ENCODE measurements at places on chromosomes 7 and 10.

DNA sequence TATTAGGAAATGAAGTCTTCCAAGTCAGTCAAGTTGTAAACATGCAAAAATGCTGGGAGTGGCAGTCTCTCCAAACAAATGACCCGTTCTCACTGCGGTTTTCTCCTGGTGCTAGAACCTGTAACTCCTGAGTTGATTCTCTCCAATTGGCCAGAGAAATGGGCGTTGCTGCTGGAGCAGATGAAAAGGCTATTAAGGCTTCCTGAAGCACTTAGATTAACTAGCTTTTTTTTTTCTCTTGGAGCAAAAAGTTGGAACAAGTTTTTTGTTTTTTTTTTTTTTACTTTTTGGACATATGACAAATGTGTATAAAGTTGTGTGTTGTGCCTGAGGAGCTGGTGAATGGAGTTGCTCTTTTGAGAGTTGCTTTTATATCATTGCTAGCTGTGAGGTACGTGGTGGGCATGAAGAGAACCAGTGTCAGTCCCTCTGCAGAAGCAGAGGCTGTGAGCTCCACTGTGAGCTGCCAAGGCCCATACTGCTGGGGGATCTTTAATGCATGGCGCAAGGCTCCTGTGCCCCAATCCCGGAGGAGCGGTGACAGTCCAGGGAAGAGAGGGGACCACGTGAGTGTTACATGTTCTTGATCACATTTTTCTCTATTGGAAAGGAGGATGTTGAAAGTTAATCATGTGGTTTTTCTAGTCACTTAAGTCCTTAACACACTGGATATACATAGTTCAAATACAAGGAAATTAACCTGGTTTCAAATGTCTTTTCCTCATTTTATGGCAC, 393.6 kb upstream of the GALNT17 start:
- no peak for DNase-seq

- no peak for DNase-seq
Observed at GRCh38 chr10:49158404-49158803, 24.6 kb upstream of the FAM170B start.

DNA sequence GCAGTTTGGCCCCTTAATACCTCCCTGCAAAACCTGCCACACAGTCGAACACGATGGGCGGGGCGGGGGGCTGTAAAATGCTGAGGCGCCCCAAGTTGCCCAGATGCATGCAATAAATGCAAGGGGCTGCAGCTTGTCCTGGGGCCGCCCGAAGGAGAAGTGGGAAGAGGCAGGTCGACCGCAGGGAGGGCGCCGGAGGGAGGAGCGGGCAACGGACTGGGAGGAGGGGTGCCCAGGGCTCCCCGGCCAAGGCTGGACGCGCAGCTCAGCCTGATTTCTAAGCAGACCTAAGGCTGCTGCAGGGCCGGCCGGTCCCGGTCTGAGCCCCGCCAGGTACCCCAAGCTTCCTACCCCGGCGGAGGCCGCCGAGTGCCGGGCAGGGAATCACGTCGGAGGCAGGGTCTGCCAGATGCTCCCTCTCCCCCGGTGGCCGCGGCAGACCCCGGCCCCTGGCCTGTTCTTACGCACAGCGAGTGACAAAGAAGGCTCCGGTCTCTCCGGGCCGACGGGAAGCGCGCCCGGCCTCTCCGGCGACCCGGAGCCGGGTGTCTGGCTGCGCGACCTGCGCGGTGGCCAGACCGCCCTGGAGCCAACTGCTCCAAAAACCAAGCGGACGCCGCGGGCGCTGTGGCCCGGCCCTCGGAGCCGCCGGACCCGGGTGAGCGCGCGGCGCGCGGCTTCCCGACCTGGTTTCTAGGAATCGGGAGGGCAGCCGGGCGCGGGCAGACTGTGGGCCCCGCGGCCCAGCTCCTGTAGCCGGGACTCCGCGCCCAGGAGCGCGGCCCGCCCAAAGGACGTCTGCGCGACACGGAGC, 744 bp upstream of the EBF3 start:
- no peak for DNase-seq

- no peak for DNase-seq
Observed at GRCh38 chr7:36601601-36602000, 122.7 kb downstream of the AOAH start.

DNA sequence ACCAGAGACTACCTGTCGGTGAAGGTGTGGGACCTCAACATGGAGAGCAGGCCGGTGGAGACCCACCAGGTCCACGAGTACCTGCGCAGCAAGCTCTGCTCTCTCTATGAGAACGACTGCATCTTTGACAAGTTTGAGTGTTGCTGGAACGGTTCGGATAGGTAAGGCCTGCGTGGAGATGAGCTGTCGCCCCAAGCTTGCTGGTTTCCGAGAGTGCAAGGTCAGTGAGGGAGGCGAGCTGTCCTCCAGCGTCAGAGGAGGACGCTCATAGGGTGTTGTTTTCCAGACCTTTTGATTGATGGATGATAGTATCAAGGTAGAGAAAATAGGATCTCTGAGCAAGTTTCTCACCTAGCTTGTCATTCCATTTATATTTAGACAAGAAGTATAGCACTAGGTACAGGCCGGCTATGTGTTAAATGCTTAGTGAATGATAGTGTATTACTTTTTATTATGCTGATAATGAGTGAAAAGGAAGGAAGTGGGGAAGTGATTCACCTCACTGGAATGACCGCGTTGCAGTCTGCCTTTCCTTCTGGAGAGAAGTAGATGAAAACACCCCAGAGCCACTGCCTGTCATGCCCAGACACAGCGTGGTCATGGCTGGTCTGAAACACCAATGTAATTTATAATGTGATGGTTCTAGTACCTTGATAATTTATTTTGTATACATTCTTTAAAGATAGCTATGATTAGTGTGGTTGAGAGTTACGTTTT, 33.9 kb downstream of the BNIP3 start:
- no peak for DNase-seq

GRCh38 chr7:86653919-86654659, 10.4 kb downstream of the GRM3 start:
- DNase-seq: no peak

- no peak for DNase-seq
Observed at GRCh38 chr7:157703131-157703530, 366.3 kb downstream of the DNAJB6 start.

- no peak for DNase-seq
Observed at GRCh38 chr10:19817231-19817933, 1.1 kb downstream of the PLXDC2 start.

GRCh38 chr7:39417642-39418041, 148.6 kb upstream of the YAE1 start:
- no peak for DNase-seq

DNA sequence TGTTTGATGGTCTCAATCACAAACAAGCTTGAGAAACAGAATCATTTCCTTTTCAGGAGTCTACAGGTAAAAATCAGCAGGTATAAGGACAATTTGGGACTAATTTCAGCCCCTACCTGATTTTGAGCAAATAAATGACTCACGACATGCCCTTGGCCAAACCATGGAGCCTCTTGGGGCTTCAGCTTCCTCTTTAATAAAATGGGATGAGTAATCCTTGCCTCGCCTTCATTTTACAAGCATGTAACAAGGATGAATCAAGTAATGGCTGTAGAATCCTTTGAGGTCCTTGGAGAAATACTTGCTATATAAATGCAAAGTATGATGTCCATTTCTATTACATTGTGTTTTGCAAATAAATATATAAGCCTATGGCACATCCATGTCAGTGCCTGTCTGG, 212.8 kb upstream of the PODXL start:
- DNase-seq: no peak

DNA sequence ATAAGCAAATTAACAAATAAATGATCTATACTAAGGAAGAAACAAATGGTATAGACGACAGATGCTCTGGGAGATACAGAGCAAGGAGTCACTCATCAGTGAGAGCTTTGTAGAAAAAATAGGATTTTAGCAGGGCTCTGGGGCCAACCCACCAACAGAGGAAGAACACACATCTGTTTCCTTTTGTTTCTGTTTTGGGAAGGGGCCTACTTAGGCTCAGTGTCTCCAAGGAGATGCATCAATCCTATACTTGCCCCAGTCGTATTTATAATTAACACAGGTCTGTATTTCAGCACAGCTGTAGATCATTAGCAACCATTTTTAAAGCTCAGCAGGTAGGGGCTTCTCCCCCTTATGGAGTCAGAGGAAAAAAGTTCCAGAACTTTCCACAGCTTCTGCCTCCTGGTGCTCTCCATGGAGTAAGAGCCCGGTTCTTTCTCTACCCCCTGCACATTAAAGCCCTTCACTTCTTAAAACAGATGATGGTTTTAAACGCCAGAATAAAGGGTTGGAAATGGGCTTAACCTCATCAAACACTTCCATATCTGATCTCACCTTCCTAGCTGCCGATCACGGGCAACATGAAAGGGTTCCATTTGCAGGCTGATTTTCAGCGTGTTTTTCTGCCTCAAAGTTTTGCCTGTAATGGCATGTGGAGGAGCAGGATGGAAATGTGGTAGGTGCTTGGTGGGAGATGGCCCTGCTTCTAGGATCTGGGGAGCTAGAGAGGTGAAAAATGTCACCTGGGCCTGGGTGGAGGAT, 291.7 kb downstream of the TCF7L2 start:
- DNase-seq: no peak

GRCh38 chr10:24502801-24503460, 220.8 kb downstream of the ARHGAP21 start:
- no peak for DNase-seq

DNA sequence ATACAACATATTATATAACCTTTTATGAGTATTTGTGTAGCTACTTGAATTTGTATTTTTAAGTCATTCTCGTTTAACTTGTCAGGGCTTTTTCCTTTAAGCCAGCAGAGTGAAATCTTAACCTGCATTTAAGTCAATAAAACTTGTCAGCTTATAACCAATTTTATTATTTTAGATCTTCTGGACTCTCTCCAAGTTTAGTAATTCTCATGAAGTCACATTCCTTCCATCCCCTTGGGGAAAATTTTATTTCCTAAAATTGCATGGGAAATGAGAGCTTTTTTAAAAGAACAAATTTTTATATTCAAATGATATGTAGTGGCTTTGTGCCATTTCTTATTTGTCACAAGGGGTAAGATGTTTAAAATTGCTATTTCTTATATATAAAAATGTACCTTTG, 74.0 kb downstream of the SEPTIN7 start:
- no peak for DNase-seq

DNA sequence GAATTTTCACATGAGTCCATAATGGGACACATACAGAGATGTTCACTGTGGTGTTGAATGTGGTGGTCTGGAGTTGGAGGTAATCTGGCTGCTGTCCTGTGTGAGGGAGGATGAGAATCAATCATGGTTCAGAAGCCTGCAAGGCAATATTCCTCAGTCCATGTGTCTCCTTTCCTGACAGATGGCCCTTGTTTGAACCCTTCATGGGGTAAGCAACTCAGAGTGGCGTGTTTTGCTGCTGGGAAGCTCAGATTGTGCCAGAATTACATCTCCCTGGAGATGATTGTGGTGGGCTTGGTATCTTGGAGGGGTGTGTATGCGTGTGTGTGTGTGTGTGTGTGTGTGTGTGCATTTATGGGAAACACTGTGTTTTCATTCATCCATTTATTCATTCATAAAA, 44.5 kb upstream of the COMTD1 start:
- no peak for DNase-seq

- DNase-seq: no peak
Observed at GRCh38 chr7:132400561-132401142, 175.6 kb downstream of the PLXNA4 start.

- DNase-seq: no peak
Observed at GRCh38 chr7:74293577-74293908, 4.3 kb downstream of the CLIP2 start.

DNA sequence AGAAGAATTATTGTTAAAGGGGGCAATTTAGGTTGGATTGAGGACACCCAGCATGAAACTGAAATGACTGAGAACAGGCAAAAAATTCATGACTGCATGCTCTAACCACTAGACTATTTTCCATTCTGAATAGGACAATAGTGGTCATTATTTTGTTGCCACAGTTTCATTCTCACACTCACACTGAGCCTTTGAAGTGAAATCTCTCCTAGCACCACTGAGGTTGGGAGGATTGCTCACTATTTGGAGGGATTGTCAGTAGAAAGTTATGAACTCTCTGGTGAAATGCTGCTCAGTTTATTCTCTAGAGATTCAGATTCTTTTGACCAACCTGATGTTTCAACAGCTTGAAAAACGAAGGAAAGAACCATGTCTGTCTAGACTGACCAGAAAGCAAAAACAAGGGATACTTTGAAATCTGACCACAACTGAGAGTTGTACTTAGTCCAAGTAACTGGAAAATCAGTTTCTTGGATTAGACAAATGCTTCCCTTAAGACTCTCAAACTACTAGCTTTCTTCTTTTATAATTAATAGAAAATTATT, 191.2 kb downstream of the DYNC1I1 start:
- no peak for DNase-seq

- no peak for DNase-seq
Observed at GRCh38 chr10:91758303-91759146, 39.7 kb upstream of the TNKS2 start.

GRCh38 chr10:97714401-97715258, 1.1 kb downstream of the MARVELD1 start:
- no peak for DNase-seq

GRCh38 chr7:69517985-69518704, 80.1 kb upstream of the AUTS2 start:
- DNase-seq: no peak

GRCh38 chr7:73880755-73881328, 19.9 kb downstream of the TMEM270 start:
- no peak for DNase-seq

GRCh38 chr7:73822319-73823173, 8.2 kb upstream of the CLDN4 start:
- DNase-seq: no peak

DNA sequence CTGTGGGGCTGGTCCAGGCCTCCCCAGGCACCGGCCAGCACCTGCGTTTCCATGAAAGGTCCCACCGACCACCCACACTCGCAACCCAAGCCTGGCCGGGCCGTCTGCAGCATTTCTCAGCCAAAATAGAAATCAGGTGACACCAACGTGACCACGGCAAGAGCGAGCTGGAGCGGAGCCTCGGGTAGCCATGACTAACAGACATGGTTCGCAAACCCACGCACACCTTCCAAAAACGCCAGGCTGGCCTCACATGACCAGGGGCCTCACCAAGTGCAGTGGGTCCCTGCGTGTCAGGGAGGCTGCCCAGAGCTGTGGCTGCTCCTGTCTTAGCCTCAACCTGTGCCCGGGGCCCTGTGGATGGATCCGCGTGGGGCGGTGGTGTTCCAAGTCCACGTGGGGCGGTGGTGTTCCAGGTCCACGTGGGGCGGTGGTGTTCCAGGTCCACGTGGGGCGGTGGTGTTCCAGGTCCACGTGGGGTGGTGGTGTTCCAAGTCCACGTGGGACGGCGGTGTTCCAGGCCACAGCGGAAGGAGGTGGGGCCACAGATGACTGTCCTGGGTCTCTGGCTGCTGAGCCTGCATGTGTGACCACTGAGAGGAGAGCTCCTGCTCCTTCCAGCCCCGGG, 64.4 kb upstream of the ADGRA1 start:
- DNase-seq: no peak

DNA sequence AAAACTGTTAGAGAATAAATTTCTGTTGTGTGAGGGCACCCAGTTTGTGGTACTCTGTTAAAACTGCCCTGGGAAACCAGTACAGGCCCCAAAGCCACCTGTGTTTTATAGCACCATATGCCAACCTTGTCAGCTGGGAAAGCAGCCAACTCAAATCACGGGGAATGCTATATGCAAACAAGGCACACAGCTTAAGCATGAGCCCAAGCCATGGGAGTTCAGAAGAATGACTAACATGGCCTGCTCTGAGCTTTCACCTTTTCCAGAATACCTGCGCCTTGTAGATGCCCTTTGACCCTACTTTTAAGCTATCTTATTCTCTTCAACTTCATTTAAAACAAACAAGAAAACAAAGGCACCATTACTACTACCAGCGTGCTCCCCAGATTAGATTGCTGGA, 5.5 kb upstream of the SLC25A13 start:
- no peak for DNase-seq
